ENCODE measurements at places on chromosomes 12 and 14.

DNA sequence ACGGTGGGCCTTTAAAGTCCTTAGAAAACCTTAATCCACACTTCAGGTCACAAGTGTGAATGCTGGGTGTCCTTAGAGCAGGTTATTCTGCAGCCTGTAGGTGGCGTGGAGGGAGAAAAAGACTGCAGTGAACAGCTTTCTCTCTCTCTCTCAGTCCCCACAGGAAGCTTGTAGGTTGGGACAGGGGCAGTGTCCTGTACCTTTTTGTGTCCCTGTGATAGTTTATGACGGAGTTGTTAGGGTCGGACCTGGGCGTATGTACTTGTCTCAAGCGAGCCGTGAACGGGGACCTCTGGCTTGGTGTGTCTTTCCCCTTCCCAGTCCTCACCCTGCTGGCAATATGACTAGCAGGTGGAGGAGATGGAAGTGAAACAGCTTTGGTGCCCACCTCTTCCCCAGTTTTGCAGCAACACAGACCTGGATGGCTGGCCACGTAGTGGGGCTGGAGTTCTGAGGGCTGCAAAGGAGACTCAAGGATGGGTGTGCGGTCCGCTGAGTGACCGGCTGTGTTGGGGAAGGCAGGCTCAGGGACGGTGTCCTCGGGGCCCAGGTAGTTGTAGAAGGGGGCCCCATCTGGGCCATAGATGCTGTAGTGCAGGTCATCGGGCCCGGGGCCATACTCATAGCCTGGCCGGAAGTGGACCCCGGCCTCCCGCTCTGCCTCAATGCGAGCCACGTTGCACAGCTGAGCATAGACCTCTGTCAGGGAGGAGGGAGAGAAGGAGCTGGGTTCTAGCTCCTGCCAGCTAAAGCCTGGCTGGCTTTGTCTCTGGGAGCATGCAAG lies 8.9 kb downstream of the ISCA2 start:
- DNase-seq, result peak; percentile 76

DNA sequence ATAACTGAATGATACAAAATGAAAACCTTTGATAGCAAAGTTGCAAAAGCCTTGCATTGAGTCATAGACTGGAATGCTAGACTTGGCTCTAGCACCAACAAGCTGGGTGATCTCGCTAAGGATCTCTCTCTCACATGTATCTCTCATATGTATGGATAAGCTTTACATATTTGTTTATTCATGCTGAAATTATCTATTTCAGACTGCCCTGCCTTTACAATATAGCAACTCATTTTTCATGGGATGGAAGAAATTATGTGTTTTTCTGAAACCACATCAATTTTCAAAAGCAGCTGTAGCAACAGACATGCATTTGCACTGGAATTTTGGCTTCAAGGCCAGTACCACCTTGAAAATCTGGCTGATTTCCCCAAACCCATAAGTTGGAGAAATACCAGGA lies 11.4 kb downstream of the RERG start:
- DNase-seq, result no peak

DNA sequence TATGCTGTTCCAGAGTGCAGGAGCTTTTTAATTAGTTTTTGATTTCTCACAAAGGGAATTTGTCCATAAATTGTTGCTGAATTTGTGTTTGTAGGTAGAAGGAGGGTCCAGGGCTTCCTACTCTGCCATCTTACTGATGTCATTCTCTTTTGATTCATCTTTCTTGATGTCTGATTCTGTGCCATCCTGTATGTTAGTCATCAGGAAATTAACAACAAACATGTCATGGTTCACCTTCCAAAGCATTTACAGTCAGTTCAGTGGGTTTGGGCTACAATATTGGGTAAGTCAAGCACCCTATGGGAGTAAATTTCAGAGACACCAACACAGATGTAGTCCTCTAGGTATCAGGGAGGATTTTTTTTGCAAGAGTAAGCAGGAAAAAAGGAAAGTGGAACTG lies 135.2 kb upstream of the SLC38A2 start:
- no peak for DNase-seq

GRCh38 chr14:91048265-91048664 lies 12.2 kb downstream of the RPS6KA5 start:
- DNase-seq, result no peak

GRCh38 chr14:53515276-53515675 lies 362.2 kb upstream of the DDHD1 start:
- no peak for DNase-seq

DNA sequence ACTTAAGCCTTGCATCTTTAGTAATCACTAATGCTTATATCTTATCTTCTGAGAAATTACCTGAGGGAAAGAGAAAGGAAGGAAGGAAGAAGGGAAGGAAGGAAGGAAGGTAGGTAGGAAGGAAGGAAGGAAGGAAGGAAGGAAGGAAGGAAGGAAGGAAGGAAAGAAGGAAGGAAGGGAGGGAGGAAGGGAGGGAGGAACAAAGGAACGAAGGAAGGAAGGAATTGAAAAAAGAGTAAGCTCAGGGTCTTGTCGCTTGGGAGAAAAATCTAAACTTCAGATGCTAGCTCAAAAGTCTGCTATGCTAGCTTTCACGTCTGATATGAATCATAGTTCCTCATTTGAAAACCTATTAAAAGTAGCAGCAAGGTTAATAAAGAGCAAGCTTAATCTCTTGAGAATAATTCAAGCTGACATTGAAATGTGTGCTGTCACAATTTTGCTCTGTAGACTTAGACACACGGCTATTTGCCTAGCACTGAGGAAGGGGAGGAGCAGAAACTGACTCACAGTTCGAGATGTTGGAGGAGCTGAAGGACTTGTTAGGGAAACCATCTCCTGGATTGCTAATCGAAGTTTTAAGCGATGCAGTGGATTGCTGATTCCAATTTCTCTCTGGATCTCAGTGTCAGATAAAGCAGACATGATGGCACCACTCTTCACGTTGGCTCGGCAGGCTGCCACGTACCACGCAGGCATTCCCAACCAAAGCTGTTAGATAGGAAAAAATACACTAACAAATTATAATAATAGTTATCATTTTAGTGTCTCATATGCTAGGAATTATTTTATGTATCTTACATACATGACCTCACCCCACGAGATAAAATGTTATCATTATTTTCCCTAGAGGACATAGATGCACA lies 216.7 kb downstream of the ACSS3 start:
- DNase-seq, result no peak

GRCh38 chr12:46558677-46559076 lies 186.1 kb upstream of the SLC38A2 start:
- DNase-seq, result no peak

- DNase-seq, result no peak
These were observed 15.5 kb downstream of the DCAF5 start for GRCh38 chr14:69137416-69137815.

DNA sequence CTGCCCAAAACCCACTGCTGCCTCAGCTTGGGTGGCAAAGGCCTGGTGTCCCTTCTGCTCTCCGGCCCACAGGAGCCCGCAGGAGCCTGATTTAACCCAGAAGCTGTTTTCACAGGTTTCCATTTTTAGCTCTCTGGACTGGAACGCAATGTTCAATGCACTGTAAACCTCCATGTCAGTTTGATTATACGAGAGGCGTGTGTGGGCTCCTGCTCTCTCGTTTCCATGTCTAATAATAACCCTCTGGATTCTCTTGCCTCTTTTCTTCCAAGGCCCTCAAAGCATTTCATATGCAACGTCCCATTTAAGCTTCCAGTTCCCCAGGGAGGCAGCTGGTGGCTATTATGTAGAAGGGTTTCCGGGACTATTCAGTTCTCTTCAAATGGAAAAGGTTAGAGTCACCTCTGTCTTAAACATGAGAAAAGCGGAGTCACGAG lies 161.1 kb downstream of the SUDS3 start:
- no peak for DNase-seq

- peak; percentile 19 for DNase-seq
These were observed 744 bp downstream of the ATP5MC2 start for GRCh38 chr12:53674977-53675700.

Data from hematopoietic multipotent progenitor cell treated with erythropoietin and hydrocortisone succinate and interleukin-3 and kit ligand, for 8 days (in vitro differentiated cells).